Liver (tissue), 10 donors: ENCODE measurements at places on chromosomes 6 and 20. TPM values are rescaled to one million over a fixed set of nuclear protein-coding genes. Genes with fewer than 3 reads are reported as not detected.

DNA sequence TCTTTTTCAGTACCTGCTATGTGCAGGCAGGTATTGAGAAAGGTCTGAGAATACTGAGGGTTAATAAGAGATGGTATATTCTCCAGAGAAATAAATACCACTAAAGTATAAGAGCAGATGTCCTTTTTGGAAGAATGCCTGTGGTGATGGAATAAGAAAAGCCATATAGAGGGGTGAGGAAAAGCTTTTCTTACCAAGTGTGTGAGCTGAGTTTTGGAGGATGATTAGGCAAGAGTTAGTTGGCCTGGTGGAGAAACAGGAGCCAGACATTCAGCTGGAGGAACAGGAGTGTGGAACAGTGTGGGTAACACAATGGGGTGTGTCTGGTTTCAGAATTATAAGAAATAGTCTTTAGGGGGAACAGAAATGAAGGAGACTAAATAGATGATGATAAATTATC is 19.9 kb downstream of the ZNF451 start:
- DNase-seq: no peak
- no peaks in the 10 kb centered on the region for H3K36me3 ChIP-seq
- H3K4me3 ChIP-seq: no peak overlapping the region
- peaks cover 3% of the 10 kb centered on the region for H3K4me1 ChIP-seq
- H3K27me3 ChIP-seq: no peaks in the 10 kb centered on the region

- H3K4me3 ChIP-seq: peak overlapping the region; percentile 68
- H3K27ac ChIP-seq: peak overlapping the region; percentile 93
- peaks cover 37% of the 10 kb centered on the region for H3K4me1 ChIP-seq
- peaks cover 12% of the 10 kb centered on the region for H3K36me3 ChIP-seq
Observed at GRCh38 chr6:31652925-31653724, 664 bp upstream of the BAG6 start.

The PI16 gene
- 0.25 TPM for total RNA-seq

The TSPO2 gene
- 64.9 TPM for total RNA-seq

- no peaks in the 10 kb centered on the region for H3K4me1 ChIP-seq
- no peak overlapping the region for H3K4me3 ChIP-seq
- no peak for DNase-seq
- H3K27ac ChIP-seq: peak overlapping the region; percentile 16
Observed at GRCh38 chr6:129672341-129672682, 37.7 kb downstream of the ARHGAP18 start.

DNA sequence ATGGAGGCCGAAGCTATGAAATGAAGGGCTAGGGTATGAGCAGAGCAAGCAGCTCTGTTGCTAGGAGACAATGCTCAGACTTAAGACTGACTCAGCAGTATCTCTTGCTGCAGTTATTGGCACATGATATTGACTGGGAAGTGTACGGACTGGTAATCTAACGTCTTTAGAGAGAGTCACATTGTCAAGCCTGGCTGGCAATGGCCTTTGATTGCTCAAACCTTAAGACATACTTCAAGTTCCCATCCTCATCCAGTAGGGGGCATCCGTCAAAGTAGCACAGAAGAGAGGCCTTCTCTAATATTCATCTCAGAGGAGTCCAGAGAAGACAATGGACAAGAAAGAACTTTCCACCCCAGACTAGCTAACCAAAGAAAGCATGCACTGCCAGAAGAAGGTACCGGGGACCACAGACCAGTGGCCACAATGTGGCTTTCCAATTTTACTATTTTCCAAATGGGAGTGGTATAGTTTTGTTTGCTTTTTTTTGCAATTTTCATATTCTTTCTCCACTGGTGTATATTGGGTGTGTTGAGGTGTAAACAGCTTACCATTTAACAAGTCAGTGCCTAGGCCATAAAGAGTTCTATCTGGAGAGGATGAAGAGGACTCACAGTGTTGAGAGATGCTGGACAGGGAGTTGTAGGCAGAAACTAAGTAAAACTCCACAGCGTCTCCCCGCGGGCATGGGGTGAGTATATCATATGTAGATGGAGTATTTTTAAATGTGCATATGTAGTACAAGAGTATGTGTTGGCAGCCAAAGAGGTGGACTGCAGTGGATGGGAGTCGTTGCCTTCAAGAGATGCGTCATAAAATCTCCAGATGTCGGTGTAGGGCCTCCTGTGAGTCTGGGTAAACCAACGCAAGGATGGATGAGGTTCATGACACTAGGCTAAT is 36.7 kb downstream of the LRFN2 start:
- H3K27me3 ChIP-seq: no peaks in the 10 kb centered on the region
- no peak overlapping the region for H3K27ac ChIP-seq
- no peak overlapping the region for H3K4me3 ChIP-seq
- DNase-seq: no peak

DNA sequence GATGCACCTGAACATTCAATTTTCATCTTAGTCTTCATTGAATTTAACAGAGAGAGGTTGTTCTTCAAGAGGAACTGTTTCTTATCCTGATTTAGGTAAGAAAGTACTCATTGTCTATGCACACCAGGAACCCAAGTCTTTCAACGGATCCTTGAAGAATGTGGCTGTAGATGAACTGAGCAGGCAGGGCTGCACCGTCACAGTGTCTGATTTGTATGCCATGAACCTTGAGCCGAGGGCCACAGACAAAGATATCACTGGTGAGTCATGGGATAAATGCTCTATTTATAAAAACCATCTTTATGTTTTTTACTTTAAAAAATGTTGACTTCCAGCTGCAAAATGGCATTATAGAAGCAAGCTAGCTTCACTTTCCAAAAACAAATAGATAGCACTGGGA is 10.2 kb downstream of the NQO2 start:
- H3K4me3 ChIP-seq: no peak overlapping the region
- no peak overlapping the region for H3K27ac ChIP-seq
- H3K36me3 ChIP-seq: peaks cover 60% of the 10 kb centered on the region
- no peaks in the 10 kb centered on the region for H3K4me1 ChIP-seq

DNA sequence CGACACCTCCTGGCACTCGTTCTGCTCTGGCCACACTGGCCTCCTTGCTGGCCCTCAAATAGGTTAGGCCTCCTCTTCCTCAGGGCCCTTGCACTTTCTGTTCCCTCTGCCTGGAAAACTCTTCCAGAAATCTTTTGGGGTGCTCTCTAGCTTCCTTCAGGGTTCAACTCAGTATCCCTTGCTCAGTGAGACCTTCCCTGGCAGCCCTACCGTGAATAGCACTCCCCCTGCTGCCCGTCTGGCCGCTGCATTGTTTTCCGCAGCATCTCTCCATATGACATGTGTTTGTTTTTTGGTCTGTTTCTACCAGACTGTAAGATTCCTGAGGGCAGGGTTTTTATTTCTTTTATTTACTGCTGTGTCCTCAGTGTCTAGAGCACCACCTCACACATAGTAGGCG is 6.7 kb downstream of the DDX27 start:
- H3K36me3 ChIP-seq: peaks cover 28% of the 10 kb centered on the region
- H3K4me3 ChIP-seq: no peak overlapping the region
- H3K4me1 ChIP-seq: no peaks in the 10 kb centered on the region
- H3K27me3 ChIP-seq: no peaks in the 10 kb centered on the region

The RCAN2 gene
- total RNA-seq: 8.2 TPM

The HTR1E gene
- not detected for total RNA-seq

GRCh38 chr6:26216359-26216885 is 129.2 kb downstream of the HFE start:
- H3K27me3 ChIP-seq: no peaks in the 10 kb centered on the region
- H3K36me3 ChIP-seq: no peaks in the 10 kb centered on the region
- peaks cover 11% of the 10 kb centered on the region for H3K4me1 ChIP-seq
- H3K27ac ChIP-seq: peak overlapping the region; percentile 86
- DNase-seq: peak; percentile 86

DNA sequence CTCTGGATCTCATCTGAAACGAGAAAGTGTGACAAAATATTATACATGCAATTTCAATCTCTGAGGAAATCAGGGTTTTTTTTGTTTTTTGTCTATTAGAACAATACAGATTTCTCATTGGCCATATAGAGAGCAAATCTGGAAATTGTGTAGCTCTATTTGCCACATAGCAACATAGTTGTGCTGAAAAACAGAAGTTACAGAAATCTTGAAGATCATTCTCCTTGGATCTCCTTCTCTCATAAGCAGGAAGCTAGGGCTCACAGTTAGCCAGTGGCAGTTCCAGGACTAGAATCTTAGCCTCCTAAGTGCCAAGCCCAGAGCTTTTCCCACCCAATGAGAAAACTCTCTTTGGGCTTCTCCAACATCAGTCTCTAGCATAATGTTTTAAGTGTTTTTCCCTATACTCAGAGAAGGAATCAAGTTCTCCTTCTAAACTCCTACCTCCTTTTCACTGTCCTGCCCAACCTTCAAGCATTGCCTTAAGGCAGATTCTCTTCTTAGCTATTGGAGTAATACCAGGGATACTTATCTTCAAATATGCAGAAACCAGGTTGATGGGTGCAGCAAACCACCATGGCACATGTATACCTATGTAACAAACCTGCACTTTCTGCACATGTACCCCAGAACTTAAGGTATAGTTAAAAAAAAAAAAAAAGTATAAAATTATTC is 211.6 kb downstream of the ALDH8A1 start:
- no peak for DNase-seq
- no peak overlapping the region for H3K27ac ChIP-seq

The CYP21A2 gene
- total RNA-seq: 29.6 TPM

GRCh38 chr20:47040506-47041125 is 146.0 kb downstream of the EYA2 start:
- no peaks in the 10 kb centered on the region for H3K36me3 ChIP-seq
- no peak overlapping the region for H3K27ac ChIP-seq
- no peak overlapping the region for H3K4me3 ChIP-seq

GRCh38 chr20:58418949-58419748 is 30.1 kb downstream of the VAPB start:
- no peaks in the 10 kb centered on the region for H3K4me1 ChIP-seq
- H3K4me3 ChIP-seq: no peak overlapping the region
- H3K27me3 ChIP-seq: no peaks in the 10 kb centered on the region
- H3K36me3 ChIP-seq: peaks cover 9% of the 10 kb centered on the region

DNA sequence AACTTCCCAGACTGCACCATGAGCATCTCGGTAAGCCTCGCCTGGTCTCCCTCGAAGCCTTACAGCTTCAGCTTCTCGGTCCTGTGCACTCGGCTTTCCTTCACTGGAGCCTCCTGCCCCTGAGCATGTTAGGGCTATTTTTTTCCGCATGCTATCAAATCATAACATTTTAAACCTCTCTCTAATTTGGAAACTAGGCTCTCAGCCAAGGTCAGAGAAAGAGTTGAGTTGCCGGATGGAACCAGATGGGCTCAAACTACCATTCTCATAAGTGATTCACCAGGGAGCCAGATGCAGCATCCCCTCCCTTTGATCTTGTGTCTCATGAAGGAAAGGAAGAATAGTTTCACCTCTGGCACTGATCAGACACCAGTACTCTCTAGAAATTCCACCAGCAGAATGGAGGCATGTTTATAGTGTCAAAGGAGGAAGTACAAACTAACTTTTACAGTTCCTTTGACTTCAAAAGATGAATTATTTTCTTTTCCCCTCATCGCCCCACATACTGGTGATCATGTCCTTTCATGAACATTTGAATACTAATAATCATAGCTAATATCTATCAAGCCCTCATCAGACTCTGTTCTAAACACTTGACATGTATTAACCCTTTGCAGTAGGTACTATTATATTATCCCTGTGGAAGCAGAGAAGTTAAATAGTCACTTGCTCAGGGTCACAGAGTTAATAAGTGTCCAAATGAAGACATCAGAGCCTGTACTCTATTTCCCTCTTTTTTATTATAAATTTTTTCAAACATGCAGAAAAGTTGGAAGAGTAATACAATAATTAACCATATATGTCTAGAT is 46.7 kb downstream of the MAP1LC3A start:
- no peak for DNase-seq
- no peak overlapping the region for H3K27ac ChIP-seq
- no peaks in the 10 kb centered on the region for H3K27me3 ChIP-seq
- H3K4me1 ChIP-seq: no peaks in the 10 kb centered on the region
- H3K36me3 ChIP-seq: no peaks in the 10 kb centered on the region

DNA sequence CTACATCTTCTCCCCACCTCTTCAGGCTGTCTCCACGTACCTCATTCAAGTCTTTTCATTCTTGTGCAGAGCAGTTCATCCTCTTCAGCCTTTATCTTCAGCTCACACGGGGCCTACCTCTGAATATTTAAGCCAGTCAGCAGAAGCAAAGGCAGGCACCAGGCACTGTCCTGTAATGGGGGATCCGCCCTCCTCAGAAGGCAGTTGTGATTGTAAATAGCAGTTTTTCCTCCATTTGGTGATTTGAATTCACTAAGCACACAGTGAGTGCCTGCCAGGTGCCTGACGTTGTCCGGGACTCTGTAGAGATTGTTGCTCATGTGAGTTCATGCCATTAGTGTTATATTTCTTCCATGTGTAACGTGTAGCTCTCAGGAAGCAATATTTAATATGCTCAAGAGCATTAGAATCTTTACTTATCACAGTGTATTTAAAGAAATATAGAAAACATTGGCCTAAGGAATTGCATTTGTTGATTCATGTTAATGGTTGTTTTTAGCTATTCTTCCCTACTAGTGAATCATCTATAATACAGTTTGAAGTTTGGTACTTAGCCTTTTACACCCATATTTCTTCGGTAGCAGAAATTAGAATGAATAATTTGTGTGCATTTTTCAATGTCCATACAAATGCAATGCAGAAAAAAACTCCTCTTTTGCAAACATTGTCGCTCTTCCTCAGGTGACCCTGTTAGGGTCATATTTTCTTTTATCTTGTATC is 17.9 kb downstream of the BPHL start:
- H3K27ac ChIP-seq: peak overlapping the region; percentile 88
- H3K36me3 ChIP-seq: peaks cover 3% of the 10 kb centered on the region
- DNase-seq: no peak
- H3K4me3 ChIP-seq: no peak overlapping the region
- peaks cover 58% of the 10 kb centered on the region for H3K4me1 ChIP-seq
- H3K27me3 ChIP-seq: no peaks in the 10 kb centered on the region

- H3K27ac ChIP-seq: no peak overlapping the region
- H3K36me3 ChIP-seq: no peaks in the 10 kb centered on the region
- H3K27me3 ChIP-seq: no peaks in the 10 kb centered on the region
Observed at GRCh38 chr6:2688401-2689064, 62.2 kb downstream of the MYLK4 start.
